ENCODE measurements at places on chromosomes 11 and 22.

GRCh38 chr22:27420817-27421361, 380.7 kb downstream of the MN1 start:
- no peak for DNase-seq

- no peak for DNase-seq
These were observed 19.4 kb upstream of the PHOX2A start for GRCh38 chr11:72263361-72263760.

GRCh38 chr11:107337917-107338316, 119.7 kb downstream of the CWF19L2 start:
- no peak for DNase-seq

GRCh38 chr22:33883961-33884808, 36.1 kb downstream of the LARGE1 start:
- DNase-seq: no peak

DNA sequence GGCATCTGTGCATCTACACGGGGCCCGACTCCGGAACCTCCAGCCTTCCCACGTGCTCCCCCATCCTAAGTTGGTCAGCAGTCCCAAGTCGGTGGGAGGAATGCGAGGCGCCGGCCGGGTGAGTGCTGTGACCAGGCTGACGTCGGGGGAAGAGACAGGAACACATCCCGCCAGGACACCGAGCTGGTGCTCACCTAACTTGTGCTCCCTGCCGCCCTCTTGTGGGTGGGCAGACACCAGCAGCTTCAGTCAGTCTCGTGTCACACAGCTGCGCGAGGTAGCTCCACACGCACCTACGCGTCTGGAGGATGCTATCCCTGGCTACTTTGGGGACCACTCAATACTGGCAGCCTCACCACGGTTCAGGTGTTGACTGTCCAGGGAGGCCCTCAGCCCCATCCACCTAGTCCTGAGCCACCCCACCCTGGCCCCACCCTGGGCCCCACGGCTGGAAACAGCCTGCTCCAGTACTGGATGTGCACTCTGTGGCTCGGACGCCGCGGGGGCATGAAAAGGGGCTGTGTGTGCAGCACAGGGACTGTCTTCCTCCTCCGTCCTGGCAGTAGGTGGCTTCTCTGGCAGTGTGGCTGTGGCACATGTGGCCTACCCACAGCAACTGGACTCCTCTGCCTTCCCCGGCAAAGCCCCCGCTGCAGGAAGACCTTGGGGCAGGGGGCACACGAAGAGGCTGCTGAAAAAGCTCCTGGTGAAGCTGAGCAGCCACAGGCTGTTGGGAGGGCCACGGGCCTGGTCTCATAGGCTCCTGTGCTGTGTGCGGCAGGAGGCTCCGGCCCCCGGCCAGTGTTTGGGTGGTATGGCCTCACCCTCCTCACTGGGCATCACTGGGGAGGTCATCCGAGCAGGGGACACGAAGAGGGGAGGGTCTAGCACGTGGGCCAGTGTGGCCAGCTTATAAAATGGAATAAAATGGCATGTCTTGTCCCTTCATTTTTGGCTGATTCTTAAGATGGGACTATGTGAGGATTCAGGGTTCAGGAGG, 11.2 kb upstream of the BID start:
- DNase-seq: peak; percentile 46

Data from stimulated activated CD4-positive, alpha-beta T cell treated with anti-CD3 and anti-CD28 coated beads, TNF-alpha, amount 100 ng/mL, for 4 hours (primary cell).